ENCODE measurements at places on chromosomes 2 and 18. TPM values are rescaled to one million over a fixed set of nuclear protein-coding genes. Genes with fewer than 3 reads are reported as not detected.

NOTO gene
- total RNA-seq, result not detected

KCNJ3 gene
- total RNA-seq, result not detected

DNA sequence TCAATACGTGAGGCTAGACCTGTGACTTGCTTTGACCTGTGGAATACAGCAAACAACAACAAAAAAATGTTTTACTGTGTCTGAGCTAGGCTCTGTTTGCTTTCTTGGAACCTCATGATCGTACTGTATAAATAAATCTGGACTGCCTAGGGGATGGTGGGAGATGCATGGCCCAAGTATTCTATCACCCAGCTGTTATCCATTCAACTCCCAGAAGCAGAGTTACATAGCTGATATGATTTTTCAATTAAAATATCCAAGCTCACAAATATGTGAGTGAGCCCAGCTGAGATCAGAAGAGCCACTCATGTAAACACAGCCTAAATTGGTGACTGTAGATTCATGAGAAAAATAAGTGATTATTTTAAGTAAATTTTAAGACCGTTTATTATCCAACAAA is 154.1 kb upstream of the THUMPD2 start:
- DNase-seq, result no peak

DNA sequence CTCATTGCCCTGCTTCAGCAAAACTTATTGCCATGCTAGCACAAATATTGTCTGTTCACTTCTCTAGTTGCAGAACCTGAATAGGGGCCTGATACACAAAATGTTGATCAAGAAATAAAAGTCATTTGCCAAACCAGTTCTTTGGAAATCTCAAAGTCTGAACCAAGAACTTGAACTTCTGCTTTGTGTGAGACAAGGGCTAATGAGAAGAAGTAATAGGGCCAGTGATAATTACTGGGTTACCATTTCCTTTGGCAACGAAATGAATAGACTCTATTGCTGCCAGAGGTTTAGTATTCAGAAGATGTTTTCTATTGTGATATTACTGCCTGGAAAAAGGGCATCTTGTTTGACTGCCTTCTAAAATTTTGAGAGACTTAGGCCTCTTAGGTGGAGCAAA is 35.0 kb downstream of the TMEFF2 start:
- no peak for DNase-seq

- DNase-seq, result no peak
Observed at GRCh38 chr2:148643421-148643820, 1.1 kb upstream of the EPC2 start.

Data from OCI-LY7 (cell line).